CD8-positive, alpha-beta memory T cell (primary cell): ENCODE measurements at places on chromosomes 3 and 15.

DNA sequence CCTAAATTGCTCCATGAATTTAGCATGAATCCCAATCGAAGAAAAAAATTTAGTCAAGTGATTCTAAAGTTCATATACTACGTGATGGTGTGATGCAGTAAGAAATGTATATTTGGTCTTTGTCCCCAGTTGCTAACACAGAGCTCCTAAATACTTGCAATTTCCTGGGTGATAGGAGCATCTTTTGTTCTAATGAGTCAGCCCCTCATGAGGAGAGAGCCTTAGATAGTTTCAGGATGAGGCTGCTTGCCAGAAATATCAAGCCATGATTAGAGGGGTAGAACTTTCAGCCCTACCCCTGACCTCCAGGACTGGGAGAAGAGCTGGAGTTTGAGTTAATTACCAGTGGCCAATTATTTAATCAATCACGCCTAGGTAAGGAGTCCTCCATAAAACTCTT, 170.2 kb downstream of the PDE8A start:
- no peak for DNase-seq

GRCh38 chr15:30872341-30872748, 31.4 kb upstream of the FAN1 start:
- DNase-seq, result no peak

GRCh38 chr3:193928354-193929209, 207.4 kb upstream of the HES1 start:
- DNase-seq, result no peak

DNA sequence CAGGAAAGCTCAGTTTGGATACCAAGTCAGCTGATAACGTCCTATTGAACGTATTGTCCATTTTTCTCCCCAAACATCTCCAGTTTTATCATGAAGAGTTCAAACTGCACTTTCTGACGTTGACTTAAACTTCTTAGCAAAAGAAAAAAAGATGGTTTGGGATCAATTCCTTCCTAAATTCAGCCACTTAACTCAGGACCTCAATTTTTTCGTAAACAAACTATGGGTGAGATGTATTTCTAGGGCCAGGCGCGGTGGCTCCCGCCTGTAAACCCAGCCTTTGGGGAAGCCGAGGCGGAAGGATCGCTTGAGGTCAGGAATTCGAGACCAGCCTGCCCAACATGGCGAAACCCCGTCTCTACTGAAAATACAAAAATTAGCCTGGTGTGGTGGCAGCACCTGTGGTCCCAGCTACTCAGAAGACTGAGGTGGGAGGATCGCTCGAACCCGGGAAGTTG, 464 bp upstream of the MRPS25 start:
- DNase-seq, result no peak

GRCh38 chr3:177610262-177610661, 413.0 kb upstream of the TBL1XR1 start:
- DNase-seq, result no peak

- no peak for DNase-seq
Observed at GRCh38 chr15:64287953-64288352, 68.0 kb downstream of the CSNK1G1 start.

GRCh38 chr15:77021803-77022381, 27.0 kb downstream of the PSTPIP1 start:
- peak; percentile 77 for DNase-seq

- no peak for DNase-seq
Observed at GRCh38 chr3:33001889-33002288, 50.4 kb downstream of the CCR4 start.

GRCh38 chr15:35444557-35445204, 101.3 kb downstream of the DPH6 start:
- DNase-seq, result no peak

DNA sequence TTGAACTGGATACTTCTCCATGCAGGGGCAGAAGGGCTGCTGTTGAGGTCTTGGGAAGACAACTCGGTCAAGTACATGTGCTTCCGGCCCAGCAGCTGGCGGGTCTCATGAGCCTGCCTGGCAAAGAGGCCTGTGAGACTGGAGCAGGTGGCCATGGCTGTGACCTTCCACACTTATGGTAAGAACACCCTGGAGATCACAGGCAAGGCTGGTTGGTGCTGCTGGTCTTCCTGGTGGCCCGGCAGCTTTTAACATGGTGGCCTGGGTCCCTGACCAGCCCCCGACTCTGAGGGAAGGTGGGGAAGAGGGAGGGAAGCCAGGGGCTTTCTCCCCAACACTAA, 15.4 kb downstream of the CHRD start:
- DNase-seq, result peak; percentile 21

DNA sequence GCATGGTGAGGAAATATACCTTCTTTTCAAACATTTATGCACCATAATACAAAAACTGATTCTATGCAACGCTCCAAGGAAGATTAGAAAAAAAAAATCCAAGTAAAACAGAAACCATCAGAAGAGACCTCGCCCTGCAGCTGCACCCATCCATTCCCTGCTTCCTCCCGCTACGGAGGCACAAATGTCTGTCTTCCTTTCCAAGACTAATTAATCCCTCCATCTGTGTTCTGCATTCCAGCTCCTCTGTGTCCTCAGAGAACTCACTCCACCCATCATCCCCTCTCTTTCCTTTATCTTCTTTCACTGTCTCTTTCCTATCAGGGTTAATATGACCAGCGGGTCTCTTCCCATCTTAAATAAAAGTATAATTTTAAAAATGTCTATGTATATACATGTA, 196.1 kb downstream of the ADAMTSL3 start:
- no peak for DNase-seq

DNA sequence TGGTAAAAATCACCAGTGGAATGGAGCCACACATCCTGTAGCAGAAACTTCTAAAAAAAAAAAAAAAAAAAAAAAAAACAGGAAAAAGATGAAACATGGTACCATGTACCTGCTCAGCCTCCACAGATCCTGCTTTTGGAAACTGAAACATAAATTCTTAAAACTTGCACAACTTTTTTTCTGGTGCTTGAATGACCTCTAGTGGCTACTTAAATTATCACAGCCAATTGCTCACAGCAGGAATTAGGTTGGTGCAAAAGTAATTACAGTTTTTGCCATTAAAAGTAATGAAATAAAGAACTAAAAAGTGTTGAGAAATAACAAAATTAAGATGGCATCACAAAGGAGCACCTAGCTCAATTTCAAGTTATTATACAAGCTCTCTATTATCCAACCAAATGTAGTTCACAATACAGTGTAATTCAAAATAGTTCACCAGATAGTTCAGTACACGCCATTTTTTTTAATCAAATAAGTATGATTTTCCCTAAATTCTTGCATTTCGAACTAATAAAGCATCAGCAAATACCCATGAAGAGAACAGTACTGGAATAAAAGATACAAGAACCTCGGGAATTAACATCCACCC, 80.6 kb downstream of the ULK4 start:
- peak; percentile 29 for DNase-seq

DNA sequence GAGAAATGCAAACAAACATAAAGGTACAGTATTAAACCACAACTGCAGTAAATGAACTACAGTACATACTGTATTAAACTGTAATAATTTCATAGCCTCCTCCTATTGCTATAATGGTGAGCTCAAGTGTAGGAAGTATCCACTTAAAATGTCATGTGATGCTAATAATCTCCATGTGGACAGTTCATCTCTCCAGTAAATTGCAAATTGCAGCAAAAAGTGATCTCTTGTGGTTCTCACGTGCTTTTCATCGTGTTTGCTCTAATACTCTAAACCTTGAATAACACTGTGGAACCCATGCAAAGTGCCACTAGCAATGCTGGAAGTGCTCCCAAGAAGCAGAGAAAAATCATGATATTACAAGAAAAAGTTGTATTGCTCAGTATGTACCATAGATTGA, 9.2 kb upstream of the FNDC3B start:
- DNase-seq, result no peak

DNA sequence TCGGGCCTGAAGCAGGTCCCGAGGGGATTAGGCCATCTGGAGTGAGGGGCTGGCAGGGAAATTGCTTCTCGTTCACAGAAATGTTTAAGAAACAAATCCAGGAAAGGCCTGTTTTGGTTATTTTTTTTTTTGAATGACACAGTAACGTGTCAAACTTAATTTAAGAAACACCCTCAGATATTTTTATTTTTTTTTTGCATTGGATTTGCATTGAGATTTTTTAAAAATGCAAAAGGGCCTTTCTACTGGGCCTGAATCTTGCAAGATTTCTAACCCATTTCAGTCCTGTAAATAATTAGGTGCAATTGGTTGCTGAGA, 25.0 kb upstream of the KLF13 start:
- DNase-seq, result no peak

- DNase-seq, result no peak
Observed at GRCh38 chr3:140203510-140203909, 268.5 kb downstream of the CLSTN2 start.

GRCh38 chr3:14565868-14566588, 25.9 kb upstream of the GRIP2 start:
- no peak for DNase-seq

GRCh38 chr3:154304116-154304786, 20.0 kb downstream of the DHX36 start:
- DNase-seq, result no peak

- no peak for DNase-seq
Observed at GRCh38 chr3:22713936-22714335, 489.2 kb upstream of the UBE2E2 start.

GRCh38 chr15:97899981-97900380, 60.5 kb upstream of the ARRDC4 start:
- no peak for DNase-seq

DNA sequence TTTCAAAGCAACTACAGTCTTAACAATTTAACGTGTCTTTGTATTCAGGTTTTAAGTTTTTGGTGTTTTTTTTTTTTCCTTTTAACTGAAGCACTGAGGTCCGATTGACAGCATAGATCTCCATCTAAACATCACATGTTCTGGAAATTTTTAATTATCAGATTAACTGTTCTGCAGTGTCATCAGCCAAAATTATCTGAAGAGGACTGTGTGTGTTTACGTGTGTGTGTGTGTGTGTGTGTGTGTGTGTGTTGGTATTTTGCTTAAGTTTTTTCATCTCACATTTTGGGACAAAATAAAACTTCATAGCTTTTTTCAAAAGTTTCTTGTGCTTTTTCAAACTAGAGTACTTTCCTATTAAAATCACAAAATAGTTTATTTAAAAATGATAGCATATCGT, 1.8 kb downstream of the PIK3CA start:
- no peak for DNase-seq

DNA sequence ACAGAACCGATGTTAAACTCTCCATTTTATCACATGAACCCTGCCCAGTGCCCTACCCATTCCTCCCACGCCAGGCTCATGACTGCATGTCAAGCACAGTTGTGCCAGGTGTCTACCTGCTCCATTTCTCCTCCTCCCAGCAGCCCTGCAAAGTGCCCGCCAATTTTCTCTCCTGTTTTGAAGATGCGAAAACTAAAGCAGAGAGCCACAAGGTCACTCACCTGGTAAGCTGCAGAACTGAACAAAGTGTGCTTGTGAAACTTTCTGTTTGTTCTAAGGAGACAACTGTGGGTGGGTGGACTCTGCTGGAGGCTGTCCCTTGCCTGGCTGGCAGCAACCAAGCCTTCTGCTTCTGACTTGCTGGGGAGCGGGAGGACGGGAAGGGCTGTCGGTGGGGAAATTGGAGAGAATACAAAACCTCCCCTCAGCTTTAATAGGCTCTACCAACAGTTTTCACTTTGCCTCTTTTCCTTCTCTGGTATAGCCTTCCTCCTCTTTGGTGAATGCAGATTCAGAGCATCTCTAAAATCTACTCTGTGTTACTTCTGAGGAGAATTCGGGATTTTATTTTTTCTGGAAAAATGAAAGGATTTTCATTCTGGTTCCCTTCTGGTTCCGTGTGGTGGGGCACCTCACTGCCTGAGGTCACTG, 23.0 kb downstream of the LIMD1 start:
- no peak for DNase-seq

DNA sequence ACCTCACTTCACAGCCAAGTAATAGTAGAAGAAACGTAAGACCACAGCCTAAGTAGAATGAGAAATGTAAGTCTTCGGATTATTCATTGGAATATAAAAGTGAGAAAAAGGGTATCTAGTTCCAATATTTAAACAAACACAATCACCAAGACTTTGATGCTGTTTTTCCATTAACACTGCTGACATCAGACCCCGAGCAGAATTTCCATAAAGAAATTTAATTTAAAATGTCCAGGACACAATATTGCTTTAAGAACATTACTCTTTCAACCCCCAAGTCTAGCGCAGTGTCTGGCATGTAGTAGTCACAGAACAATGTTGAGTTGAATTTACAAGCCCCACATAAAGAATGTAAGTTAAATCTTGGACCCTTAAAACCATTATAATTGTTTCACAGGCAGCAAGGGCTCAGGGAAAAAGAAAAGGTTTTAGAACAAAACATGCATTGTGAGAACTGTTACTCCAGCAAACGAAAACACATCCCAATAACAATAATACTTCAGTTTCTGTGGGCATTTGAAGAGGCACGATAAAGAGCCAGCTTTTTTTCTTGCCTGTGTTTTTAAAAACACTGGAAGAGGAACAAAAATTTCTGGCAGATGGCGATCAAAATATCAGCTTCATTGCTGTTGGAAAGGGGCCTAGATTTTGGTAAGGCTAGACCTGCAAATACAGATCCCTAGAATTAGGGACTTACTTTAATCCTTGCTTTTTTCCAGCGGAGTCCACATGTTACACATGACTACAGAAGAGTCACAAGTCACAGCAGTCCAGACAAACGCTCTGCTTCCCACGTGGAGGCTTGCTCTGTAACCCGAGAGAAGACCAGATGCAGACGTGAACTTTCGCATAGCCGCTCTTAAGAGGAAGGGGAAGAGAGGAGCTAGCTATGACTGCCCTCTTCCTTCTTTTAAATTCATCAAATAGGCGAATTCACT, 77.9 kb upstream of the IGSF10 start:
- no peak for DNase-seq

DNA sequence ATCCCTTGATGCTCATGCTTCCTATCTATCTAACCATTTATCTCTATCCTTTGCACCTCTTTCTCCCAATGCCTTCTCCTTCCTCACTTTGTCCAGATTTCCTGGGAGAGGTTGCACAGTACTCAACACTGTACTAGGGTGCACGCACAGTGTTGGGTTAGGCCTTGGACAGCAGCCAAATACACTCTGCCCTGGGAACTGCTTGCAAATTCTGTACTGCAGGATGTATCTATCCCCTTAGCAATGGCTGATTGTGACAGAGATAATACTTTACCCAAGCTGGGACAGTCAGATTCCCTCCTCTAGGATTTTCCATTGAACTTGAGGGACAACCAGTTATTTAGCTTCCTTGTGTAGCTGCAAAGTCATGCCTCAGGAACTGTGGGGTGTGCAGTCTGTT, 113.3 kb downstream of the IL20RB start:
- DNase-seq, result no peak

DNA sequence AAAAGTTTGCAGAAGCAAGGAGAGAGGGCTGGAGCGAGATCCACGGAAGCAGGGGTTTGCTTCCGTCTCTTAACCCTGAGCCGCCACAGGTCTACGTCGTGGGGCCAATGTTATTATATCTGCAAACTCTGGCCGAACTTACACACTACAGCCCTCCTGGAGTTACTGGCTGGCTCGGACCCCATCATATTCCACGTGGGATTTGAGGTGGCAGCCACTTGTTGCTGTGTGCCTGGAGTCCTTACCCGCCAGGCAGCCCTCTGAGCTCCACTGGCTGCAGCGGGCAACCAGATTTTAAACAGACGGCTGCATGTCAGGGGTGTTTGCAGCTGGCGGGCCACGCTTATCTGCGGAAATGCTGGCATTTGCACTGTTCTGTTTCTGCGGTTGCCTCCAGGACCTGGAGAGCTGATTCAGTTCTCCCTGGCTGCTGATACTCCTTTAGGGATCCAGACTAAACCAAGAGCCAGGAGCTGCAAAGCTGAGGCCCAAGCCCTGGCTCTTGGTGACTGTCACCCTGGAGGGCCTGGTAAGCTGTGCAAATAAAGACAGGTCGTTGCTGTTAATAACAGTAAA, 34.7 kb downstream of the TM2D3 start:
- DNase-seq, result no peak

GRCh38 chr3:62201438-62202035, 171.8 kb downstream of the FEZF2 start:
- DNase-seq, result no peak
